AML-193 (cell line): ENCODE measurements at places on chromosomes 2 and 18.
A peak's percentile ranks its signal among the peaks of the same experiment; 100 is the strongest.

DNA sequence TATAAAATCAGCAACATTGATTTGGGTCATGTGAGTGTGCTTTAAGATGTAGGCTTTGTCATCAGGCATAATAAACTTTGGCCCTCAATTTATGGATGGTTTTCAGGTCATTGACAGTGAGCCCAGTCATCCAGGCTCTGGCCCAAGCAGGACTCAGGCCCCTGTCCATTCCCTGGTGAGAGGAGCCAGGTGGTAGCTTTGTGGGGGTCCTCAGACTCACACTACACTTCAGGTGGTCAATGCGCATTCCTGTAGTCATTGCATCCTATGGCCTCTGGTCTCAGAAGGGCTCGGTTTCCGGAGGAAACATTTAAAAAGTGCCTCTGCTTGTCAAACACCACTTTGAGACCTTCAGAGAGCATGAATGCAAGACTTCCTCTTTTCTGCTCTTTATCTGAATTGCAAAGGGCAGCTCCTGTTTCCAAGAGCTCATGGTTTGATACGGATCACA, 20.2 kb downstream of the LGALSL start:
- peak; percentile 58 for DNase-seq

GRCh38 chr2:126799301-126799700, 99.4 kb upstream of the TEX51 start:
- DNase-seq, result no peak

DNA sequence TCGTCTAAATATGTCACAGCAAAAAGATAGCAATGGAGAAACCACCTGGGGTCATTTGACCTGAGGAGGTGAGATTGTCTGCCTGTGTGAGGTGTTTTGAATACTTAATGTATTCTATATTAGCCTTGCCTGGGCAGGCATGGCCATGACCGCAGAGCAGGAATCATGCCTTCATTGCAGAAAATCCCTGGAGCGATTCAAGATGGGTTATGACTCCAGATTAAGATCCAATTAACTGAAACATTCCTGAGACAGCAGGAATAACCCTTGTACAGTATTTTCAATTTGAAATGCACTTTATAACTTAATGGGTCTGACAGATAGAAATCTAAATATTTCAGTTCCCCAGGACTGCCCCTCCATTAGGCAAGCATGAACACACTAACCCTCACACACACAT, 227.3 kb upstream of the RAB6C start:
- no peak for DNase-seq

DNA sequence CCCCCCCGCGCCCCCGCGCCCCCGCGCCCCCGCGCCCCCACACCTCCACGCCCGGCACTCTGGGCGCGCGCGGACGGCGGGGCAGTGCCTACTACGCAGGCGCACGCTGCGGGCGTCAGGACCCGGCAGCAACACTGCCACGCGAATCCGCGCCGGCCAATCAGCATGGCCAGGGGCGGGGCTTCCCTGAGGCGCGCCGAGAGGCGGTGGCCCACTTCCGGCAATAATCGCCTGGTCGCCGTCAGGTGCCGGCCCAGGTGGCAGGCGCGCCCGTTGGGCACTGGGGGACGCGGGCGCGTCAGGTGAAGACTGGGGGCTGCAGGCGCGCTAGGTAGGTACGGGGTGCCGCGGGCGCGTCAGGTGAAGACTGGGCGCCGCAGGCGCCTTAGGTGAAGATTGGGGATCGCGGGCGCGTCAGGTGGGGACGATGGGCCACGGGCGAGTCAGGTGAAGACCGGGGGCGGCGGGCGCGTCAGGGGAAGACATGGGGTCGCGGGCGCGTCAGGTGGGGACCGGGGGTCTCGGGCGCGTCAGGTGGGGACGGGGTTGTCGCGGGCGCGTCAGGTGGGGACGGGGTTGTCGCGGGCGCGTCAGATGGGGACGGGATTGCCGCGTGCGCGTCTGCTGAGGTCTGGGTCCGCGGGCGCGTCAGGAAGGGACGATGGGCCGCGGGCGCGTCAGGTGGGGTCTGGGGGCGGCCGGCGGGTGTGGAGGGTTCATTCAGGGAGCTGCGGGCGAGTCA, 219.1 kb downstream of the RTP5 start:
- DNase-seq, result peak; percentile 70

DNA sequence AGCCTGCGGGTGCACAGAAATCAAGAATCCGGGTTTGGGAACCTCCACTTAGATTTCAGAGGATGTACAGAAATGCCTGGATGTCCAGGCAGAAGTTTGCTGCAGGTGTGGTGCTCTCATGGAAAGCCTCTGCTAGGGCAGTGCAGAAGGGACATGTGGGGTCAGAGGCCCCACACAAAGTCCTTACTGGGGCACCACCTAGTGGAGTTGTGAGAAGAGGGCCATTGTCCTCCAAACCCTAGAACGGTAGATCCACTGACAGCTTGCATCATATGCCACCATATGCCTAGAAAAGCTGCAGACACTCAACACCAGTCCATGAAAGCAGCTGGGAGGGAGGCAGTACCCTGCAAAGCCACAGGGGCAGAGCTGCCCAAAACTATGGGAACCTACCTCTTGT, 833.0 kb downstream of the TMEM182 start:
- no peak for DNase-seq

DNA sequence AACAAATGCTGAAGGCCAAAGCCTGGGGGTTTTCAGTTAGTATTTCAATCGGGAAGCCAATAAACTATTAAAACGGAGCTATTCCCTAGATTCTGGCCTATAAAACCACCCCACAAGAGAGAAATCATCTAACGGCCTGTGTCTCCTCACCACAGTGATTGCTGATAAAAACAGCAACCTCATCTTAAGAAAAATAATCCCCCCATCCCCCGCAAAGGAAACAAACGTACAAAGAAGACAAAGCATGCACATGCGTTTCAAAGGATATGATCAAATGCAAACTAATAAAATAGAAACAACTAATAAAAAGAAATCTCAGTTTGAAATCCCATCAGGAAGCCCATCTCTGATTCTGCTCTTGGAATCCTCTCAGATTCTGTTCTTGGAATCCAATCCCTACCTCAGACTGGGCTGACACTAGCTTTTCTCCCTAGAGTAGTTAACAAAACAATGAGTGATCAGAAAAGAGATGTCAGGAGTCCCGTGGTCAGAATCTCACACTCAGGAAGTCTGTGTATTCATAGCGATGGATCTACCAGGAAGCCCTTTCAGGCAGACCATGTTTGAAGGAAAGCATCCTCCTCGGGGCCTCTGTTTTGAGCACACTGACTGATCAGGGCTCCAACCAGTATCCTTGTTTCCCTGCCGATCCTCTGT, 150.7 kb downstream of the THADA start:
- DNase-seq, result no peak

GRCh38 chr18:45231617-45232016, 383.7 kb upstream of the SLC14A2 start:
- no peak for DNase-seq

DNA sequence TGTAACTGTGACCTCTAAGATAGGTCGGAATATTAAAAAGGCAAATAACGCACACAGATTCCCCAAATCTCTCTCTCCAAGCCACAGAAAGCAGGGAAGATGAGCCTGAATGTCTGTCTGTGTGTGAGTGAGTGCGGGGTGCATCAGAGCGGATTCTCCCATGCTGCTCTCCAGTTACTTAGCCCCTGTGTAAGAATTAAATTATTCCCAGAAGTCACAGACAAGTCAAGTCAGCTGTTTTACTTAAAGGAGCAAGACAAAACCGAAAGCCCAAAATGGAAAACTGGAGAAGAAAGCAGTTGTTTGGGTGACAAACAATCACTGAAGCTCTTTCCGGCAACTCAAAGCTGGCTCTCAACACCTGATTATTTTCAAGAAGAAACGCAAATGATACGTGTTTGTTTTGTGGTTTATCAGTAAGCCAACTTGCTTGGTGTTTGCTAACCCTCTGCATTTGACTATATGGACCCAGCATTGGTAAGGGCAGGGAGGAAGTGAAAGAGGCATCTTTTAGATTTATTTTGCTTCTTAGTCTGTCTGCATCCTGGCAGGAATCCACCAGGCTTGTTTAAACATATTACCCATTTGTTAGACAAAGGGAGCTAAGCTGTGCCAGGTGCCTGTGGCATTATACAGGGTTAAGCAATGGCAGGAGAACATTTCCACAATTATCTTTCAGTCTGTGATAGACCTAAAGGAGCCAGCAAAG, 121.5 kb upstream of the CREB1 start:
- no peak for DNase-seq
